Bladder microvascular endothelial cell (primary cell): ENCODE measurements at places on chromosomes 5 and 9. TPM values are rescaled to one million over a fixed set of nuclear protein-coding genes. Genes with fewer than 3 reads are reported as not detected.

Gene SH2D3C
- total RNA-seq, result 43.5 and 83.7 TPM in 2 replicates

Gene SPARC
- 760 and 2,193 TPM in 2 replicates for total RNA-seq

Gene UBE2R2
- 18.5 and 35.4 TPM in 2 replicates for total RNA-seq

Gene PTGDS
- 0.38 TPM in 1 of 2 replicates, not detected in the other for total RNA-seq

Gene C5orf52
- not detected in 2 replicates for total RNA-seq

Gene HSPB3
- not detected in 2 replicates for total RNA-seq

Gene THOC3
- 56.0 and 60.4 TPM in 2 replicates for total RNA-seq

Gene EGFLAM
- total RNA-seq, result 0.06 and 0.49 TPM in 2 replicates

Gene DDX4
- not detected in 2 replicates for total RNA-seq

Gene MEIKIN
- total RNA-seq, result not detected in 2 replicates

Gene SPAG8
- total RNA-seq, result 0.32 TPM in 1 of 2 replicates, not detected in the other

Gene CCNO
- 0.06 and 0.16 TPM in 2 replicates for total RNA-seq

Gene PCDHAC1
- 0.06 TPM in 1 of 2 replicates, not detected in the other for total RNA-seq

Gene TNC
- 1.6 and 29.5 TPM in 2 replicates for total RNA-seq

Gene IPO11
- 70.7 and 129 TPM in 2 replicates for total RNA-seq

Gene SHISAL2B
- not detected in 2 replicates for total RNA-seq

Gene TRIM41
- 7.8 and 11.2 TPM in 2 replicates for total RNA-seq

Gene GPR150
- 0.06 TPM in 1 of 2 replicates, not detected in the other for total RNA-seq

Gene IRGM
- not detected in 2 replicates for total RNA-seq

Gene CCL21
- total RNA-seq, result 0.76 TPM in 1 of 2 replicates, not detected in the other

Gene IL7R
- 0.97 and 1.9 TPM in 2 replicates for total RNA-seq

Gene PCDHGA6
- 1.5 and 4.1 TPM in 2 replicates for total RNA-seq

Gene ZNF367
- total RNA-seq, result 9.1 and 9.6 TPM in 2 replicates
